ENCODE measurements at places on chromosomes 11 and 22.

DNA sequence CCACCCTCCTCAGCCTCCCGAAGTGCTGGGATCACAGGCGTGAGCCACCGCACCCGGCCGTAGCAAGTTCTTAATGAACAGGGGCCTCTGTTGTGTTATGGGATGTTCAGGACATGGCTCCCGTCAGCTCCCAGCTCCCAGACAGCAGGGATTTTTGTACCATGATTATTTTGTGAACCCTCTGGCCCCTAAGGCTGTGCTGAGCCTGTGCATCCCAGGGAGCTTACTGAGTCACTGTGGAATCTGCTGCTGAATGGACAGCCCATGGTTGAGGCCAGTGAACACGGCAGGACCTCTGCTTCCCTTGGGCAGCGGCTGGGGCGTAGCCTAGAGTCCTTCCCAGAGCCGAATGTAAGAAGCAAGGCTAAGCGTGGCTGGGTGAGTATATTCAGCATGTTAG lies 245.2 kb downstream of the NTM start:
- no peak for DNase-seq

- DNase-seq = no peak
Observed at GRCh38 chr11:112514011-112514740, 253.5 kb upstream of the PLET1 start.

- no peak for DNase-seq
Observed at GRCh38 chr11:11988099-11988651, 20.3 kb downstream of the DKK3 start.

GRCh38 chr11:85526564-85526963 lies 100.6 kb downstream of the DLG2 start:
- DNase-seq = no peak

DNA sequence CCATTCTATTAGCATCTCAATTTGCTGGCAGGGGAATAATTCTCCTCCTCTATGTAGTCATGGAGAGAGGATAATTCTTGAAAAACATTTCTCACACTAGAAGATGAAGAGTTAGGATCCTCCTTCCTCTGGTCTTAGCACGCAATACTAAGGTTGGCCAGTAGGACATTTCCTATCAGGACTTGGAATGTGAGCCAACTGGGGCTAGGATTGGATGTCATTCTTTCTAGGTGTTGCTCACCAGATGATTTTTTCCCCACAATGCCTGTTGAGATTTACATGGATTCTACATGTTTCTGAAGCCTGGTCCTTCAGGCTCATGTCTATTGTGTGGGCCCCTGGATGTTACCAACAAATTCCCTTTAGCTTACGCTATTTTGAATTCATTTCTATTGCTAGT lies 28.0 kb downstream of the SLN start:
- DNase-seq = no peak

GRCh38 chr11:72998676-72999075 lies 143.4 kb downstream of the FCHSD2 start:
- no peak for DNase-seq

DNA sequence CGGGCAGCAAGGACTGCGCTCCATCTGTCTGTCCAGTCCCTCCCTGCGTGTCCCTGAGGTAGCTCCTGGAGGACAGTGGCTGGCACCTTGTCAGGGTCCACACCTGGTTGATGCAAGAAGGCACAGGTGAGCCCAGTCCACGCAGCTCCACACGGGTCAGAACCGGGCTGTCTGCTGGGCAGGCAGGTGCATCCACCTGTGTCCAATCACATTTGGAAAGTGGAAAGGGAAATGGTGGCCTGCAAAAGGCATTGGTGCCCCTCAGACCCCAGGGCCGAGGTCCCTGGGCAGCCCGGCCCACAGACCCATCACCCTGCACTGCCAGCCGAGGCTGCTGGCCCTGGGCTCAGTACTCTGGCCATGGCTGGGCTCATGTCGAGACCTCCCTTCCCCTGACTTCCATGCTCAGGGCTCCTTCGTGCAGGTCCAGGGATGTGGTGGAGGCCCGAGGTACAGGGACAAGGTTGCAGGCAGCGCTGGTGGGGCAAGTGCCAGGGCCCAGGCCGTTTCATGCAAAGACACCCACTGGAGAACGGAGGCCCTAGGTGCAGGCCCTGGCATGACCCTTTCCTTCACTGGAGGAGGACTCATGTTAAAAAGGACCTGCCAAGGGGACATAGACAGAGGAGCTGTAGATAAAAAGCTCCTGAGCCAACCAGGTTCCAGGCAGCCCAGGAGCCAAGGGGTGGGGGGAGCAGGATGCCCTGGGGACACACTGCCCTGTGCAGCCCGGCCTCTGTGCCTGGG lies 38.9 kb upstream of the TH start:
- DNase-seq = peak; percentile 2

DNA sequence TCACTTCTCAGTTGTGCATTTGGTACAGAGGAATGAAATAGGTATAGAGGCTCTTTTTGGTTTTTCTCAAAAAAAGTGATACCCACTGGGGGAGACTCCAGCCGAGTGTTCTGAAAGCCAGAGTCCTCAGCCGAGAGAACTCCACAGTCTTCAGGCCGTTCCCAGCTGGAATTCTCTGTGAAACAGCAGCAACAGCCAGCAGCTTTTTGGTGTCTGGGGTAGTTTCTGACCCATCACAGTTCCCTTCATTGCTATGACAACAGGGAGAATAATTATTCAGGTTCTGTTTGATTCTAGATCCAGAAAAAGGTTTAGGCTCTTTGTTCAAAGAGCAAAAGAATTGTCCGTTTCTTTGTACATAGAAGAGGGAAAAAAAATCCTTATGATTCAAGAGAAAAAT lies 84.6 kb downstream of the C22orf31 start:
- no peak for DNase-seq

GRCh38 chr11:106920899-106921509 lies 97.3 kb downstream of the GUCY1A2 start:
- no peak for DNase-seq

- peak; percentile 79 for DNase-seq
Observed at GRCh38 chr11:61587541-61587941, 6.7 kb upstream of the SYT7 start.

DNA sequence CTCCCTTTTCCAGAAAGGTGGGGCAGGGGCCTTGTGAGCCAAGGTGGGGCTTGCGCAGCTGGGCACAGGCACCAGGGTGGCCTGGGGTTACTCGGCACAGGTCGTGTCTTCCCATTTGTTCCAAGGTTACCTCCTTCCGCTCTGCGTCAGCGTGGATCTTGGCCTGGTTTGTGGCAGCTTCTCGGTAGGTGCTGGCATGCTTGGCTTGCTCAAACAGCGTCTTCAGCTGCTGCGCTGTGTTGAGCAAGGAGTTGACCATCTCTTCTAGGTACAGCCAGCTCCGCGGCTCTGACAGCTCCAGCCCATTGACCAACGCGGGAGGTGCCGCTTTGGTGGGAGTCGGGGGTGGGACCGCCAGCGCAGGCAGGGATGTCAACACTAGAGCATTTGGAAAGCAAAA lies 20.6 kb downstream of the DEAF1 start:
- no peak for DNase-seq

DNA sequence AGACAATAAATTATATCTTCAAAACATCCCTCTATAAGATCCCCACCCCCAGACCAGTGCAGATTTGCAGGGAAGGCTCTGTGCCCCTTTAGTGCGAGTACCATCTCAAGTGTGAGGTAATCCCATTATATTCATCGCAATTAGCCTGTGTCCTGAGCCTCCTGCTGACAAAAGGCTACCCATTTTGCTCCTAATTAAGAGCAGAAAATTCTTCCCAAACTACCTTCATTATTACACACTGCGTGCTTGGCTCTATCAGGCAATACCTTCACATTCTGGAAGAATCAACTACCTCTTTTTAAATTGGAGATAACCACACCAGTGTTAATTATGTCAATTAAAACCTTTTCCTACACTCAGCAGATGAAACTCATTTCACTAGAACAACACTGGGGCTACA lies 1133.4 kb upstream of the CCDC90B start:
- DNase-seq = no peak

GRCh38 chr22:43218786-43219185 lies 31.9 kb upstream of the TTLL12 start:
- no peak for DNase-seq

DNA sequence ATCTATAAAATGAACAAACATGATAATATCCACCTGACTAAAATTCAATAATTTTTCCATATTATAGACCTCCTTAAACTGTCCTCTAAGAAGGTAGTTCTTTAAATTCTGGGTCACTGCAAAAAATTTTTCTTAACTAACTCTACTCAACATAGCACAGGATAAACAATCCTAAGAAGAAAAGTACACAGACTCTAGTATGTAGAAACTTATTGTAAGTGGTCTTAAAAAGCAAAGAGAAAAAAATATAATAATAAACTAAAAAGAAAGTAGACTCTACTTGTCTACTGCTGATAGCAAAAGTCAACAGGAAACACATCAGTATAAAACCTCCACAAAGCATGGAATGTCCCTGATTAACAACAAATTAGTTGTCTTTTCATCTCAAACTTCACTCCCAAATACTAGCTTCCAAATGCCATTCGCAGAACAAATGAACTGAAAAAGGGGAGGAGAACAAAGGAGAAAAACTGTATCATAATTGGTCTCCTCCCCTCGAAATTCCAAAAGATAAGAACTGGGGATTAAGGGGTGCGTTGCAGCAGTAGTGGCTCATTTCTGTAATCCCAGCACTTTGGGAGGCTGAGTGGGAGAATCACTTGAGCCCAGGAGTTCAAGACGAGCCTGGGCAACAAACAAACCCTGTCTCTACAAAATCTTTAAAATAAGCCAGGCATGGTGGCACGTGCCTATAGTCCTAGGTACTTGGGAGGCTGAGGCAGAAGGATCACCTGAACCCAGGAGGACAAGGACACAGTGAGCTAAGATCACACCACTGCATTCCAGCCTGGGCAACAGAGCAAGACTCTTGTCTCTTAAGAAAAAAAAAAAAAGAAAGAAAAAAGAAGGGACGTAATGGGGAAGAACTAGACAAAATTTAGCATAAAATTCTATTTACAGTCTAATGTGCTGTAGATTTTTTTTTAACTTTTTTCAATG lies 6.5 kb downstream of the FCHSD2 start:
- no peak for DNase-seq

DNA sequence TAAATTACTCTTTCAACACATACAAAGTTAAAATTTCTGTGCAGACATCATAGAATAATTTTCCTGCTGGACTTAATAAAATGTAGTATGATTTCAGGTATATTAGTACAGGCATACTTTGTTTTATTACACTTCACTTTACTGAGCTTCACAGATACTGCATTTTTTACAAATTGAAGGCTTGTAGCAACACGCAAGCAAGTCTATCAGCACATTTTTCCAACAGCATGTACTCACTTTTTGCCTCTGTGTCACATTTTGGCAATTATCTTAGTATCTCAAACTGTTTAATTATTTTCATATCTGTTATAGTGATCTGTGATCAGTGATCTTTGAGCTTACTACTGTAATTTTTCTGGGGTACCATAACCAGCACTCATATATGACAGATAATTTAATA lies 44.5 kb downstream of the BBOX1 start:
- no peak for DNase-seq

DNA sequence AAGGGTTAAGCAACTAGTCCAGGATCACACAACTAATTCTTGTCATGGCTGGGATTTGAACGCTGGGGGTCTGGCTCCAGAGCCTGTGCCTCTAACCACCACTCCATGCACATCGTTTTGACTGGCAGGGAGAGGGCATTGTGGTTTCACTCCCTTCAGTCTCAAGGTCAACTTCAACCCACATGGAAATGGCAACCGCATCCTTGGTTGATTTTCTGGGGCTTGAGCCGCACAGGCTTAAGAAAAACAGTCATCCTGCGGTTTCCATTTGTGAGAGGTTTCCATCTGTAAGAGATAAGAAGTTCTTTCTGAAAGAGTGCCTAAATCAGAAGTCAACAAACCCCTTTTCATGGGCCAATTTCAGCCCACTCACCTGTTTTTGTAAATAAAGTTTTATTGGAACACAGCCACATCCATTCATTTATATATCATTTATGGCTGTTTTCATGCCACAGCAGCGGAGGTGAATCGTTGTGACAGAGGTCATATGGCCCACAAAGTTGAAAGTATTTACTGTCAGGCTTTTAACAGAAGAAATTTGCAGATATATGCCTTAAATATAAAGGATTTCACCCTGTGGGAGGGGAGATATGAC lies 65.7 kb downstream of the SGSM1 start:
- DNase-seq = no peak

- no peak for DNase-seq
Observed at GRCh38 chr22:36925388-36926290, 12.2 kb downstream of the CSF2RB start.

- DNase-seq = peak; percentile 74
Observed at GRCh38 chr11:86800076-86800959, at the start of gene PRSS23. Gene PRSS23, plus strand, starts transcription at chr11:86800542. Its CDS starts 7,102 bp downstream, at chr11:86807644.

DNA sequence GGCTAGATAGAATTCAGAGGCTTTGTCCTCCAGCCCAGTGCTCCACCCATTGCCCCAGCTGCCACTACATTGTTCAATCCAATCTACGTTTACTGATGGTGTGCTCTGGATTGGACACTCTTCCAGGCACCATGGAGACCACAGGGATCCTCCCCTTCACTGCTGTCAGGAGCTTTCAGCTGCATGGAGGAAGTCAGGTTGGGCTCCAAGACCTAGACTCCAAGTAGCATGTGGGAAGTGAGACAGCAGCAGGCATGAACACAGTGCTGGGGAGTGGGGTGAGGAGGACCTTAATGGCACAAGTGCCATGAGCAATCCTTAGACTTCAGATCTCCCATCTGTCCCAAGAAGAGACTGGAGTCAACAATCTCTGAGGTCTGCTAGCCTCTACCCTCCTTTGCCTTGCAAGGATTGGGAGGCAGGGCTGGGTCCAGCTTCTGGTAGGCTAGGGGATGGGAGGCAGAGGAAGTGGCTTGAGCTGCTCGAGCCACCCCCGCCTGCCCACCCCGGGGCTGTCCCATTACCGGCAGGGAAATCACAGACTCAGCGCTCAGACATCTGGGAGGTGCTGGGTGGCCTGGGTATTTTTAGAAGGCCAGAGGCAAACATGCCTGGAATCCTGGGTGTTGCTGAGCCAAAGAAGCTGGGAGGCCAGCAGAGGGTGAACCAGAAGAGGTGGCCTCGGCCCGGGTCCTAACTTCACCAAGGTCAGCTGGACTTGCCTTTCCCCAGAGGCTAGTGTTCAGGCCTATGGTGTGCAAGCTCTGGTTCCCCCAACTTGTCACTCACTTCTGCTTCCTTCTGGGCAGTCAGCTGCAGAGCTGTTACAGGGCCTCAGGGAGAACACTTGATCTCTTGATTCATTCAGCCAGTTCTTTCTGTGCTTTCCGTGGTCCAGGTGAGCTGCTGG lies 15.2 kb upstream of the FCHSD2 start:
- peak; percentile 89 for DNase-seq

- DNase-seq = no peak
Observed at GRCh38 chr11:9643751-9644150, 20.1 kb upstream of the SWAP70 start.

DNA sequence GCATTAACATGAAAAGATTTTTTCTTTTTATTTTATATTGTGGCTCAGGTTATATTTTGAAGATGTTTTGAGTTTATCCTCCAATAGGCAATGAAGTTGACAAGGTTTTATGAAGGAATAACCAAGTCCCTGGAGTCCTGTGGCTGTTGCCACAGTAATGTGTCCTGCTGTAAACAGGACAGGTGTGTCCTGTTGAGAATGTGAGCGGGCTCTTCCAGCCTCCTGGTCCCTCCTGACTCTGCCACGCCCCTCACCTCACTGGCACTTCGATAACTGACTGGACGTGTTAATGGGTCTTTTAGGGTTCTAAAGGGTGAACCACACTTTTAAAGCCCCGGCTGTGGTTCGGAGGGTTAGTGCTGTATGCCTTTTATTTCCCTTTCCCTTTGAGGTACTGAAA lies 47.8 kb upstream of the OR4B1 start:
- DNase-seq = no peak

- DNase-seq = no peak
Observed at GRCh38 chr11:106551744-106552673, 466.3 kb downstream of the GUCY1A2 start.
